ENCODE measurements at places on chromosomes 1 and 21.

- DNase-seq, result no peak
Measured at GRCh38 chr1:81594206-81594605, 206.5 kb upstream of the ADGRL2 start.

DNA sequence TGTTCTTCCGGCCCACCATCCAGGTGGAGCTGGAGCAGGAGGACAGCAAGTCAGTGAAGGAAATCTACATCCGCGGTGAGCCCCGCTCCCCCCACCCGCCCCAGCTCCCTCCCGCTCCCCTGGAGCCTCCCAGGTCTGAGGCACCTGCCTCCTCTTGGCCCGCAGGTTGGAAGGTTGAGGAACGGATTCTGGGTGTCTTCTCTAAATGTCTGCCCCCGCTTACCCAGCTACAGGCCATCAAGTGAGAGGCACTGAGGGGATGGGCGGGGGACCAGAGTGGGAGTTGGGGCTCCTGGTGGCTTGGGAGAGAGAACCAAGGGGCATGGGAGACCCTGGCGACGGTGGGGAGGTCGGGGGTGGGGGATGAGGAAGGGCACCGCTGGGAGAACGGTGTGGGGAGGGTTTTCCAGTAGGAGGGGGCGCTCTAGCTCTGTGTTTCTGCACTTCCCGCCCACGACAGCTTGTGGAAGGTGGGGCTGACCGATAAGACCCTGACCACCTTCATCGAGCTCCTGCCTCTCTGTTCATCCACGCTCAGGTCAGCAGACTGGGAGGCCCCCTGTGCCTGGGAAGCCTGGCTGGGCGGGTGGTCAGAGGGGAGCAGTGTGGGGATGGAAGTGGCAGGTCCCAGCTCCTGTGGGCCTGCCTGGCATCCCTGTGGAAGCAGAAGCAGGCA is 4.2 kb downstream of the LRRC71 start:
- DNase-seq, result no peak

DNA sequence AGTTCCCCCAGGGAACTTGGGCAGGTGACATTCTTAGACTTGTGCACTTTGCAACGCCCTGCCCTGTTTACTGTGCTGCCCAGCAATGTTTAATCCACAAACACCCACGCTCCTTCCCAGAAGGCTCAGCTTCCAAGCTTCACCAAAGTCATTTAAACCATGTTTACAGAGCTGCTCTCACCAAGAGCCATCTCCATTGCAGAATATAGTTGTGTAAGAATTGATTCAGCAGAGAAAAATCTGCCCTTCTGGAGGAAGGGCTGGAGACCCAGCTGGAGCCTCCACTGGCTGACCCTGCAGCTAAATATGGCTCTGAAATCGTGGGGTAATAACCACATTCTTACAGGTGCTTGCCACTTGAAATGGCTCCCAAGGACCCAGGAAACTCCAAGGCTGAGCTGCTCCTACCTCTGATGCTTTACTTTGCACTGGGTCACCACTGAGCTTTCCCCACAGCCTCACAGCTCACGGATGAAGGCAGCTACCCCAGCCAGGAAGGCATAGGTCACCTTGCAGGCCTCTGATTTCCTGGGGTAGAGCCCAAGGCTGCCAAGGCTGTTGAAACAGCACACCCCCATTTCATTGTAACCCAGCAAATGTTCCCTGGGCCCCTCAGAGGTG is 8.7 kb downstream of the CAPN2 start:
- no peak for DNase-seq

DNA sequence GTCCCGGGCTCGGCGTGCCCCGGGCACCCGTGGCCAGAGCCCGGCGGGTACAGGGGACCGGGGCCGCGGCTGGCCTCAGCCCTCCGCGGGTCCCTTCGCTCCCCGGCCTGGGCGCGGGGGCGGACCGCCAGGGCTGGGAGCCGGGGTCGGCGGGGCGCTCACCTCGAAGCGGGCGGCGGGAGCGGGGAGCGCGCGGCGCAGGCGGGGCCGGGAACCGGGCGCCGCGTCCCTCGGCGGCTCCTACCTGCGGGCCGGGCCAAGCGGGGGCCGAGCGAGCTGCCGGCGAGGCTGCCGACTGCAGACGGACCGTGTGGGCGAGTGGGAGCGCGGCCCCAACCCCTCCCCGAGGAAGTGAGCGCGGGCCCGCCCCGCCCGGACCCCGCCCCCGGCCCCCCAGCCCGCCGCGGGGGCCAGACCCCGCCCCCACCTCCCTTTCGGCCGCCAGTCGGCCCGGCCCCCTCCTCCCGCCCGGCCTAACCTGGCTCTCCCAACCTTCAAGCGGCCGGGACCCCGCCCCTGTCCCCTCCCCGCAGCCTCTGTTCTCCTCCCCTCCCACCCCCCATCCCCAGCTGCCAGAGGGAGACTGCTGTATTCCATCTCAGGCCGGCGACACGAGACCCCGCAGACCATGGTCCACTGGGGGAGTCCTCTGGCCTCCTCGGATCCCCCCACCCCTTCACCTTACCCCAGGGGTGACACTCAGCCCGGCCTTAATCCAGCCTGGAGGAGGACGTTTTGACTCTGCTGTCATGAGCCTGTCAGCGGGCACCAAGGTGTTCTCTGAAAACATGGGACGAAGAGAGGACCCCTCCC is at the start of gene FHL3:
TSS of gene FHL3 (minus strand) at position 320 of the 813 bp plus-strand sequence. CDS start 6,102 bp downstream, outside the sequence.
- peak; percentile 22 for DNase-seq

- peak; percentile 43 for DNase-seq
Measured at GRCh38 chr1:235999259-235999925, 65.5 kb downstream of the NID1 start.

GRCh38 chr1:78601068-78601467 is 19.2 kb upstream of the IFI44L start:
- no peak for DNase-seq

DNA sequence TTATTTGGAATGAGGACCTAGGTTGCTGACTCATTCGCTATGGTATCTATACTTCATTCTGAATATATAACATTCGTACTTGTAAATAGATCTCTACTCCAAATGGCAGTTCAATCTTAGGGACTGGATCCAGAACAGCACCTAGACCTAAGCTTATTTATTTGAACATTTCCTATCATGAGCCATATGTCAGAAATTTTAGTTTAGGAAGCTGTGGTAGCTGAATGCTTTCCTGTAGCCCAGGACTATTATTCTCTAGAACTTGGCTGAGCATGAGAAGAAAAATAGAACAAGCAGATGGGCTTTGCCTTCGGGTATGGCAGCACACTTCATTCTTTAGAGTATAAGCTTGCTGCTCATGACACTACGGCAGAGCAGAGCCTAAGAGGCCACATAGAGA is 1114.4 kb upstream of the B3GALT2 start:
- no peak for DNase-seq

DNA sequence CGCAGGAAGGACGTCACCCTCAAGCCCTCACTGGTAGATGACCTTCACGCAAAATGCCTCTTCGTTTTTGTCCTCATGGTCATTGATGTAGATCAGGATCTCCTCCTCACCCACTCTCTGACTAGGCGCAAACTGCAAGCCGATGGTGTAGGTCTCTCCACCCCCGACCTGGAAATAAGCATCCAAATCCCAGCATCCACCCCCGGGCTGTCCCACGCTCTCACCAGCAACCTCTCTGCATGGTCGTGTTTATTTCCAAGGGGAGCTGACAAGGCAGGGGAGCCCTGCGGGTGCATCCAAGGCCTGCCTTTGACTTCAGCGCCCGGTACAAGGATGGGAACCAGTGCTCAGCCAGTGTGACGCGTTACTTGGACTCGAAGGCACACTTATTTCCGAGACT is 129.0 kb downstream of the NPHP4 start:
- no peak for DNase-seq

DNA sequence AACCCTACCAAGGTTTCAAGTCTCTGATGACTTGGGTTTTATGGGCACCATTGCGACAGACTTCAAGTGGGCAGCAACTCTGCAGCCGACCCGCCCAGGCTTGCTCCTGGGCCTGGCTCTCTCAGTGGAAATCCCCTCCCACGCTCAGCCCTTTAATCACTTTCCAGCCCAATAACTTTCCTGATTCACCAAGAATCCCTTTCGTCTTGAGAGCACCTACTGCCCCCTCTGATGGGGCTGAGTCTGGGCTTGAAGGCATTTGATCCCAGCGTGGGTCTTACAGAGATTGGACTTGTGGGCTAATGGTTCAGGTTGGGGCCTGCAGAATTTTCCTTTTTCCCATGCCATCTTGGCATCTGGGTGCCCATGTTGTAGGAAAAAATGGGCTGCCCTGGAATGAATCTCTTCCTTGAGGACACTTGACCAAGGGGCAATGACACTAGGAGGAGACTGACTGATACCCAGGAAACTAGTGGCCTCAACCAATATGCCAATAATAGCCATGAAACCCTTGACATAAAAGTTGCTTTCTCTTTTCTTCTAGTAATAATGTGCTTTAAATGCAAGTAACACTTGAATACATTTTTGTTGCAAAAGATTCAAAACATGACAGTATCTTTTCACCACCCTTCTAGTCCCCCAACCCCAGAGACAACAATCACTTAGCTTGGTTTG is 7.8 kb upstream of the PHLDA3 start:
- DNase-seq, result no peak

- DNase-seq, result no peak
Measured at GRCh38 chr1:5918275-5918649, 74.0 kb downstream of the NPHP4 start.
